ENCODE measurements at places on chromosomes 13 and 19. TPM values are rescaled to one million over a fixed set of nuclear protein-coding genes. Genes with fewer than 3 reads are reported as not detected.

DNA sequence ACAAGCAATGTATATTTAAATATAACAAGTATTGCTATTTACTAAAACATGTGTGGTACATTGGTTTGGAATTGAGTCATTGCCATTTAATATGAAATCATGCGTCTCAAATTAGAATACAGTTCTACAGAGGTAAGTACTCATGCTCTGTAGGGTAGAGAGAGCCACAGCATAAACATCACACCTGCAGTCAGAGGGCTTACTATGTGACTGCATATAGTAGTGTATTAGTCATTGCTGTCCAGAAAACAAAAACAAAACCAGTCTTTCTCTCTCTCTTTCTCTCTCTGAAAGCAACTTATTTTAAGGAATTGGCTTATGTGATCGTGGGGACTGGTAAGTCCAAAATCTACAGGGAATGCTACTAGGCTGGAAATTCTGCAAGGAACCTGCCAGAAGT is 370.3 kb downstream of the GPC5 start:
- H3K27me3 ChIP-seq = no peaks in the 10 kb centered on the region
- H3K4me1 ChIP-seq = no peaks in the 10 kb centered on the region
- H3K36me3 ChIP-seq = no peaks in the 10 kb centered on the region
- no peak for DNase-seq

DNA sequence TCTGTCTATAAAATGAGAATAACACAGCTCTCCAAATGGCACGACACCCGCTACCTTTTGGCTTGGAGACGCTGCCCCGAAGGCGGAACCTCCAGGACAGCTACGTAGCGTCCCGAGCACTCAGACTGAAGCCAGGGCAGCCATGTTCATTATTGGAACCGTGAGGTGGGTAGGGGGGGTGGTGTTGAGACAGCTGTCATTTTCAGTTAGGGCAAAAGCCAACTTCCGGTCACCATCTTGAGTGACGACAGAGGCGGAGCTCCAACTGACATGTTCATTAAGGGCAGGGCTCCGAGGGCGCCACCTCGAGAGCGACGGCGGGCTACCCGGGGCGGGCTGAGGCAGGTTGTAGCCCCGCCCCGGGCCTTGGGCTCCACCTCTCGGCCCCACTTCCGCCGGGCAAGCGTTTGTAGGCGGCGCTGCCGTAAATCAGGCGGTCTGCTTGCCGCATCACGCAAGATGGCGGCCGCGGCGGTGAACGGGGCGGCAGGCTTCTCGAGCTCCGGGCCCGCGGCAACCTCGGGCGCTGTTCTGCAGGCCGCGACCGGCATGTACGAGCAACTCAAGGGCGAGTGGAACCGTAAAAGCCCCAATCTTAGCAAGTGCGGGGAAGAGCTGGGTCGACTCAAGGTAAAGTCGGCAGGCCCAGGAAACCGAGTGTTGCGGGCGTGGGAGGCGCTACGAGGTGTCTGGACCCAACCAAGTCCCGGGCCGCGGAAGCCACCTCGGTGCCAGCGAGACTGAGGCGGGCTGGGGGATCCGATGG is at the start of gene PSMD8:
PSMD8 (plus strand) TSS at position 240 of the 766 bp plus-strand sequence; CDS start at position 271, 31 bp downstream.
- no peaks in the 10 kb centered on the region for H3K27me3 ChIP-seq
- H3K27ac ChIP-seq = peak within 1 kb of the TSS; percentile 82
- peak within 1 kb of the TSS; percentile 92 for H3K4me3 ChIP-seq
- peaks cover 17% of the 10 kb centered on the region for H3K4me1 ChIP-seq
- H3K36me3 ChIP-seq = peaks cover 18% of the 10 kb centered on the region

DNA sequence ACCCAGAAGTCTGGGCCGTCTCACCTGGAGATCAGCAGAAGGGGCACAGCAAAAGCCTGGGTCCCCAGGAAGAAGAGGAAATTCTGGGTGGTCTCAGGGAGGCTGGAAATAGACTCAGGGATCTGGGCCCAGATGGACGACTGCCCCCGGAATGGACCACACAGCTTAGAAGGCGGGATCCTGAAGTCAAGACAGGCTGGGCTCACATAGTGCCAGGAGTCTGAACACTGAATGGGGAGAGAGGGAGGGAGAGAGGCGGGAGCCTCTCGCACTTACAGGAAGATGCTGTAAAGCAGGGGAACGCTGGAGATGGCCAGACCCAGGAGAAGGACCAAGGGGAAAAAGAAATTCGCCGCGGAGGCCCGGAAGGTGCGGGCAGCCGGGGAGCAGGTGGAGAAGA is 1.3 kb upstream of the LENG1 start:
- H3K27ac ChIP-seq = peak overlapping the region; percentile 85
- peak overlapping the region; percentile 82 for H3K4me3 ChIP-seq
- peak; percentile 69 for DNase-seq
- H3K4me1 ChIP-seq = peaks cover 77% of the 10 kb centered on the region
- peaks cover 24% of the 10 kb centered on the region for H3K36me3 ChIP-seq

GRCh38 chr13:85564598-85564997 is 234.6 kb downstream of the SLITRK6 start:
- DNase-seq = no peak
- no peak overlapping the region for H3K27ac ChIP-seq
- H3K27me3 ChIP-seq = no peaks in the 10 kb centered on the region
- no peak overlapping the region for H3K4me3 ChIP-seq

DNA sequence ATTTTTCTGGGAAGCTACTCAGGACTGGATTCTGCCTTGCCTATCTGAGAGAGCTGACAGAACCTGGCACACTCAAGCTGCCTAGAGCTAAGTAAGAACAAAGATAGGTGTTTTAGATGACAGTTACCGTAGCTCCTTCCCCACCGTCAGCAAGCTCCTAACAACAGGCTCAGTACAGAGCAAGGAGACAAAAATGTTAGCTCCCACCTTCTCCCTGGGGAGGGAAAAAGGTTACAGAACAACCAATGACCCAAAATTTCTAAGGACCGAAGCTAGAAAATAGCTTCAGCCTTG is 1058.2 kb upstream of the PCDH20 start:
- H3K4me3 ChIP-seq = no peak overlapping the region
- H3K36me3 ChIP-seq = no peaks in the 10 kb centered on the region
- DNase-seq = no peak
- no peaks in the 10 kb centered on the region for H3K4me1 ChIP-seq
- no peaks in the 10 kb centered on the region for H3K27me3 ChIP-seq

DNA sequence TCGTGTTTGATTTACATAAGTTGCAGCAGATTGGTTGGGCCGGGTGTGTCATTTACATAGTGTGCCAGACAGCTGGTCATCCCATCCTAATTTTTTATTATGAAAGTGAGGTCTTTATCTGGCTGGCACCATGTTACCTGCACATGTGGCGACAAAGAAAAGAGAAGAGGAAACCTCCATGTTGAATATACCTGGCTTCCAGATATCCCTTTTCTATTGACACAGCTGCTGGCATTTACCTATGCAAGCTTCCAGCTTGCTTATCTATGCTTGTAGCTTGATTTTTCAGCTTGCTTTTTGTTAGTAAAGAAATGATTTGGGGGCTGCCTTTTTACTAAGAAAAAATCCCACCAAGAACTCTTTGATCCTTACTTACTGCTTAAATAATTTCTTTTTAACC is 681.3 kb upstream of the SLITRK1 start:
- no peak for DNase-seq
- H3K27me3 ChIP-seq = no peaks in the 10 kb centered on the region
- no peak overlapping the region for H3K4me3 ChIP-seq
- no peak overlapping the region for H3K27ac ChIP-seq

DNA sequence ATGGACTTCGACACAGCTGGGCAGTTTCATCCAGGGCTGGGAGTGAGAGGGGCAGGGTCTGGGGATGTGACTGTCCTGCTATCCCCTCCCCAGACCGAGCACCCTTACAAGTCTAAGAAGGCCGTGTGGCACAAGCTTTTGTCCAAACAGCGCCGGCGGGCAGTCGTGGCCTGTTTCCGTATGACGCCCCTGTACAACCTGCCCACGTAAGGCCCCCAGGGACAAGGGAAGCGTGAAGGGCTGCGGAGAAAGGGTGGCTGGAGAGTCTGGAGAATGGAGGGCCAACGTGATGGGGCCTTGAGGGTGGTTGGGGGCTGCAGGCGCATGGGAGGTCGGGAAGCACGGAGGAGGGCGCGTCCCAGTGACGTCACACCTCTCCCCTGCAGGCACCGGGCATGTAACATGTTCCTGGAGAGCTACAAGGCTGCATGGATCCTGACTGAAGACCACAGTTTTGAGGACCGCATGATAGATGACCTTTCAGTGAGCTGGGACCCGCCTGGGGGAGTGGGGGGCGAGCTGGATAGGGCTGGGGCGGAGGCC is 89.5 kb downstream of the MAP4K1 start:
- H3K4me1 ChIP-seq = no peaks in the 10 kb centered on the region
- H3K27ac ChIP-seq = no peak overlapping the region
- H3K36me3 ChIP-seq = no peaks in the 10 kb centered on the region
- DNase-seq = no peak

GRCh38 chr19:2613507-2614295 is 88.8 kb downstream of the GNG7 start:
- peaks cover 10% of the 10 kb centered on the region for H3K4me1 ChIP-seq
- no peaks in the 10 kb centered on the region for H3K27me3 ChIP-seq
- DNase-seq = peak; percentile 60
- no peaks in the 10 kb centered on the region for H3K36me3 ChIP-seq
- H3K4me3 ChIP-seq = no peak overlapping the region

DNA sequence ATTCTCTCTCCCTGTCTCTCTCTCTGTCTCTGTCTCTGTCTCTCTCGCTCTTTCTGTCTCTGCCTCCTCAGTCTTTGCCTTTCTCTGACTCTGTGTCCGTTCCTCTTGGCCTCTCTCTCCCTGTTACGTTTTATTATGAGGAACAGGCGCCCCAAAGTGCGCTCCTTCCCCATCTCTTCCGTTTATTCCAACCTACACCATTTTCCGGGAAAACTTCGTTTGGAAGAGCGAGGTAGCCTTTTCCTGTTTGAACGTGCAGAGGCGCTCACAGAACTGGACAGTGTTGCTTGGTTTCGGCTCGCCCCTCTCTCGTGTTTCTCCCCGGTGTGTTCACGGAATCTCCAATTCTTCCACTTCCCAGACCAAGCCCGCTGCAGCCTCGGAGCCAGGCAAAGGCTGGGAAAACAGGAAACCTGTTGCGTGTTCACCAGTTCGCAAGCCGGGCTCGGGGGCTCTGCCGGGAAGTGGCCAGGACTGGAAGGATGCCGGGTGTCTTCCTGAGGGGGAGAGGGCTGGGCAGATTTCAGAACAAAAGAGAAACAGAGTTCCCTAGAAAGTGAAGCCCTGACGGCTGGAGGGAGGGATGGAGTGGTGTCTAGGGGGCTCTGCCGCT is 605 bp downstream of the TMEM255B start:
- peaks cover 20% of the 10 kb centered on the region for H3K4me1 ChIP-seq
- no peaks in the 10 kb centered on the region for H3K36me3 ChIP-seq
- peak overlapping the region; percentile 88 for H3K27ac ChIP-seq
- peaks cover 51% of the 10 kb centered on the region for H3K27me3 ChIP-seq
- peak overlapping the region; percentile 84 for H3K4me3 ChIP-seq
- peak; percentile 43 for DNase-seq

DNA sequence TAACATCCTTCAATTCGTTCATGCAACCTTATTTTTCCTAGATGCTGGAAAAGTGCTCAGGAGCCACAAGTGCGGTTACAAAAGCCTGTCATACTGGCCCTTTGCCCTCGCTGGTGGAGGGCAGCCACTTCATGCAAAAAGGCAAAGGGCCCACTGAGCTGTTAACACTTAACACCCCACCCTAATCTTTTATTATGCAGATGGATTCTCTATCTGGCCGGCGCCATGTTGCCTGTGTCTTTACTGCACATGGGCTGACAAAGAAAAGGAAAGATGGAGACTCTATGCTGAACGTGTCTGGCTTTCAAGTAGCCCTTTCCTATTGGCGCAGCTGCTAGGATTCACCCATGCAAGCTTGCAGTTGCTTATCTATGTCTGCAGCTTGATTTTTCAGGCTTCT is 10.8 kb downstream of the OR7D2 start:
- DNase-seq = no peak
- H3K27me3 ChIP-seq = peaks cover 17% of the 10 kb centered on the region
- H3K4me3 ChIP-seq = no peak overlapping the region
- H3K36me3 ChIP-seq = no peaks in the 10 kb centered on the region

DNA sequence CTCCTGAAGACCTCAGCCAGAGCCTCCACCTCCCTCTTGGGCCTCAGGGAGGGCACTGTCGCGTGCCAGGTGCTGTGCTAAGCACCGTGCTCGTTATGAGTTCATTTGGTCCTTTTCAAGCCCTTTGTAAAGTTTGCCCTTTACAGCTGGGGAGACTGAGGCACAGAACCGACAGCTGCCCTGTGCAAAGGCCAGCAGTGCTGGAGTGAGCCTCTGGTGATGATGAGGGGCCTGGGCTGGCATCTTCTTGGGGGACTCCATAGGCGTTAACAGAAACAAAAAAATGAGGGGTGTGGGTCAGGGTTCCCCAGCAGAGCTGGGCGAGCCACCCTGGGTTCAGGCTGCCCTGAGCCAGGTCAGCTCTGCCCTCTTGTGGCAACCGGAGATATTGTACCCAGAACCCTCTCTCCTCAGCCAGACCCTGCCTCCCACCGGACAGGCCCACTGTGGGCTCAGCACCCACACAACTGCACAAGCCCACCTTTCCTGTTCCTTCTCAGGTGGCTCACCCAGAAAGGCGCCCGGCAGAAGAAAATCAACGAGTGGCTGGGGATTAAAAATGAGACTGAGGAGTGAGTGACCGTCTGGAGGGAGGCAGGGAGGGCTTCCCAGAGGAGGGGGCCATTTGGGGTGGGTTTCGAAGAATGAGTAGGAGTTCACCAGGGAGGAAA is 5.5 kb upstream of the IFI30 start:
- peaks cover 68% of the 10 kb centered on the region for H3K36me3 ChIP-seq
- H3K27ac ChIP-seq = peak overlapping the region; percentile 25
- peaks cover 21% of the 10 kb centered on the region for H3K4me1 ChIP-seq

- H3K27me3 ChIP-seq = peaks cover 10% of the 10 kb centered on the region
- no peak overlapping the region for H3K4me3 ChIP-seq
- H3K4me1 ChIP-seq = no peaks in the 10 kb centered on the region
- DNase-seq = no peak
- no peak overlapping the region for H3K27ac ChIP-seq
Measured at GRCh38 chr19:45809643-45810159, 5.4 kb downstream of the RSPH6A start.

DNA sequence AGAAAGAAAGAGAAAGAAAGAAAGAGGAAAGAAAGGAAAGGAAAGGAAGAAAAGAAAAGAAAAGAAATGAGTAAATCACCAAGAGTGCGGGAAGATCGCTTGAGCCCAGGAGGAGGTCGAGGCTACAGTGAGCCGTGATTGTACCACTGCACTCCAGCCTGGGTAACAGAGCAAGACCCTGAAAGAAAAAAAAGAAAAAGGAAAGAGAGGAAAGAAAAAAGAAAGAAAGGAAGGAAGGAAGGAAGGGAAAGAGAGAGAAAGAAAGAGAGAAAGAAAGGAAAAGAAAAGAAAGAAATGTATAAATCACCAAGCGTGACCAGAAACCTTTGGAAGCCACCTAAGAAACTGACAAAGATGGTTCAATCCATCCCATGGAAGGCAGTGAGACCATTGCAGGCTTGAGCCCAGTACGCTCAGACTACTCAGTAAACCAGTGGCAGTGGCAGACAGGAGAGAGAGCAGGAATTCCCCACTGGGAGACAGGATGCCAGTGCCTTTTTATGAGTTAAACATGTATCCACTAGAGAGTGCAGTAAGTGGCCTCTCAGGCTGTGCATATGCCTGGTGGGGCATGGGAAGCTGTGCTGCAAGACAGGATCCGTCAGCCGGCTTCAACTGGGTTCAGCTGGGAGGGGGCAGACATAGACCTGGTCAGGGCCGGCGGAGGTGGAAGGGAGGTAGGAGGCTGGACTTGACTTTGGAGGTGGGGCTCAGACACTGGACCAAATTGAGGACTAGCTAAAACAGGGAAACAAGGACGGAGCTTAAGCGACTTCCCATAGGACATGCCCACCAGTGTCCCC is 4.8 kb downstream of the GPR42 start:
- peaks cover 11% of the 10 kb centered on the region for H3K4me1 ChIP-seq
- no peak for DNase-seq
- no peak overlapping the region for H3K27ac ChIP-seq
- no peaks in the 10 kb centered on the region for H3K27me3 ChIP-seq
- H3K36me3 ChIP-seq = no peaks in the 10 kb centered on the region
- H3K4me3 ChIP-seq = no peak overlapping the region

ARL11 gene
- not detected for total RNA-seq

WDR62 gene
- total RNA-seq = 0.29 TPM
